Central memory CD8-positive, alpha-beta T cell (primary cell): ENCODE measurements at places on chromosomes 1 and 21.

DNA sequence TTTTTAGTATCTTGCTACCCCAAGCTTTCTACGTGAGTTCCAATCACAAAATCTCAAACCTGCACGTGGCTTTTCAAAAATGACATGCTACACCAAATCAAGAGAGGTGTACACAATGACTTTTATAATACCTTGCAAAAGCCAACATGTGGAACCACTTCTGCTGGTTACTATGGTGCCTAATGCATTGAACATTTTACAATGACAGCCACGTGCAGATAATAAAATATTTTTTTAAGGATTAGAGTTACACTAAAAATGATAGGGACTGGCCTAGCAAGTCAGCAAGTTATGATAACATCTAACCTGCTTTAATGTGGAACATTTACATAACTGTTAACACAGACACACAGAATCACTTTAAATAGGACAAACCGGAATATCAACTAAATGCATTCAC lies 30.2 kb downstream of the EYA3 start:
- peaks cover 6% of the 10 kb centered on the region for H3K36me3 ChIP-seq
- no peak overlapping the region for H3K4me3 ChIP-seq
- DNase-seq = no peak

DNA sequence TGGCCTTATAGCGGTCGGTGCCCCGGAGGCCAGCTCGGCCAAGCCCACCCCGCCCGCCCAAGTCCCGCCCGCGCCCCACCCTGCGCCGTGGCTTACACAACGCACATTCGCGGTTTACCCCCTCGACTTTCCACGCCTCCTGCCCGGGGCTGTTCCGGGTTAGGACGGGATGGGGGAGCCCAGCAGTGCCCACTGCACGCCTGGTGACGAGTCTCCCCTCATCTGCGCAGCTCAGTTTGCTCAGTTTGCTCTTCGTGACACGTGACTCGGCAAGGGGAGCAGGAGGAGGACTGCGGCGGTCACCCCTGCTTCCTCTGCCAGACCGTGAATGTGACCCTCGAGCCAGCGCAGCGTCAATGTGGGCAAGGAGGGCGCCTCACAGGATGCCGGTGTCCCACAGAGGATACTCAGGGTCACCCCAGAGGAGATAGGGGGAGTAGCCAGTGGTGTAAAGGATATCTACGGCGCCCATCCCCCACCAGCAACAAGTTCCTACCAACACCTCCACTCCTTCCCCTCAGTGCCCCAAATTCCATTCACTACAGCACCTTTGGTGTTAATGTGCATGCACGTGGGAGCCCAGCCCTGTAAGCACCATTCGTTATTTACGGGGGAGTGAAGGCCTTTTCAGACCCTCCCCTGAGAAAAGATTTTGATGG lies 350 bp upstream of the S100A6 start:
- H3K4me3 ChIP-seq = peak overlapping the region; percentile 91
- peak overlapping the region; percentile 93 for H3K27ac ChIP-seq
- DNase-seq = peak; percentile 84

DNA sequence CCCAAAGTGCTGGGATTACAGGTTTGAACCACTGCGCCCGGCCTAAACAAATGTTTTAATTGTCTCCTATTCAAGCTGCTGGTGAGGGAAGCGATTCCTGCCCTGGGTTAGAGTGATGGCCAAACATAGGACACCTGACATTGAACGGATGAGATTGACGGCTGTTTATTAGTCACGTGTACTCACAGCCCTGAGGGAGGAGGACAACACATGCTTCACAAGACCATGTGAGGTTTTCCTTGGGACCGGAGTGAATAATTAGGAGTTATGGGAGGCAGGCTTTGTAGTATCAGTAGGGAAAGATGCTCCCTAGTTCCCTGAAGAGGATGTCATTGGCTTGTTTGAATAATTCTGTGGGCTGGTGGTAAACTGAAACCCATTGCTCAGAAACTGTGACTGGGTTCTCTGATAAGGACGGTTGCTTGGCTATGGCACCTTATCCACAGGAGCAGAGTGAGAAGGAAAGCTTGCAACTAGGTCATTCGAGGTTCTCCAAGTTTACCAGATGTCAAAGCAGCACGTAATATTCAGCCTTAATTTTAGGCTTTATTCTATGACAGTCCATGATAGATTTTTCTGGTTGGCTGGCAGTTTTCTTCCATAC lies 245.8 kb downstream of the PLA2G4A start:
- no peak overlapping the region for H3K27ac ChIP-seq
- H3K36me3 ChIP-seq = peaks cover 3% of the 10 kb centered on the region
- H3K4me3 ChIP-seq = no peak overlapping the region
- H3K4me1 ChIP-seq = no peaks in the 10 kb centered on the region
- DNase-seq = no peak
- no peaks in the 10 kb centered on the region for H3K27me3 ChIP-seq

- H3K27ac ChIP-seq = peak overlapping the region; percentile 62
- DNase-seq = no peak
- no peaks in the 10 kb centered on the region for H3K27me3 ChIP-seq
- peaks cover 10% of the 10 kb centered on the region for H3K4me1 ChIP-seq
- H3K4me3 ChIP-seq = no peak overlapping the region
- peaks cover 51% of the 10 kb centered on the region for H3K36me3 ChIP-seq
These were observed 30.3 kb downstream of the YARS1 start for GRCh38 chr1:32786856-32787255.

DNA sequence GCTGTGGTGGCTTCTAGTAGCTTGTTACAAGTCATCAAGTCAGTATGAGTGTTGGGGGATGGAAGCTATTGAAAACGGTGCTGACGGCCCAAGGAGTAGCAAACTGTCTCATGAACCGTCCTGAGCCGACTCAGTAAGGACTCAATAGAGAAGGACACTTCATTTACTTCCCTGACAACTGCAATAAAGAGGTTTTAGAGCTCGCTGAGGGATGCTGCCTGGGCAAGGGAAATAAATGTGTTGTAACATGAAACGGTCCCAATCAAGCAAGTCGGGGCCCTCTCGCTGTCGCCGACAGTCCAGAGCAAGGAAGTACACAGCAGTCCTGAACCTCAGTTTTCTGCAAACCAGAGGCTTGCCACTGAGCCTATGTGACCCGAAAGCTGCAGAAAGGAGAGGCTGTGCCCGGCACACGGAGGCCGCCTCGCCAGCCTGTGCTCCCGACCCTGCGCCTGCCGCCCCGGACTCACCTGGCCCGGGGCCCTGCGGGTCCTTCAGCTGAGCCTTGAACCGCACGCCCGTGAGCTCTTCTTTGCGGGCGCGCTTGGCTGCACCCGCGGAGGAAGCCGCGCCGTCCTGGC lies 423 bp downstream of the URB1 start:
- DNase-seq = no peak
- peak overlapping the region; percentile 80 for H3K4me3 ChIP-seq
- H3K36me3 ChIP-seq = peaks cover 3% of the 10 kb centered on the region
- H3K27me3 ChIP-seq = peaks cover 10% of the 10 kb centered on the region
- peaks cover 39% of the 10 kb centered on the region for H3K4me1 ChIP-seq
